Stimulated activated CD8-positive, alpha-beta memory T cell treated with anti-CD3 and anti-CD28 coated beads, Interleukin-7, amount 100 ng/mL, for 1 hour (primary cell): ENCODE measurements at places on chromosomes 3 and 15.

- DNase-seq, result no peak
Observed at GRCh38 chr15:70829371-70830166, 24.4 kb downstream of the LARP6 start.

DNA sequence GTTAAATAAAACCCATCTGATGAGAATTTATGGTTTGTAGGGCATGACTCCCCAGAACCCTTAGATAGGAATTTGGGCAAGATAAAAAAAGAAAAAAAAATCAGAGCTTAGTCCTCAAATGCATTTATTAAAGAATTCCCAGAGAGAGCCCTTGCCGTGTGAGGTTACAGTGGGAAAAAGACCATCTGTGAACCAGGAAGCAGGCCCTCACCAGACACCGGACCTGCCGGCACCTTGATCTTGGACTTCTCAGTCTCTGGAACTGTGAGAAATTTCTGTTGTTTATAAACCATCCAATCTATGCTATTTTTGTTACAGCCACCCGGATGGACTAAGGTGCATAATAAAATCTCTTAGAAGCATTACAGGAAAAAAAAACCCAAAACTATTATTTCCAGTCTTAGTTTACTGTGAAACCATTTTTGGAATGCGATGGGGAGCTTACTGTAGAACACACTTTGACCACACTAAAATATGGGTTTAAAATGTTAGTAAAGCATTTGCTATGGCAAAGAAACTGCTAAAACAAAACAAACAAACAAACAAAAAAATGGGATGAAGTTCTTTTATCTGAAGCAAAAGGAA is 72.2 kb downstream of the LEKR1 start:
- no peak for DNase-seq

DNA sequence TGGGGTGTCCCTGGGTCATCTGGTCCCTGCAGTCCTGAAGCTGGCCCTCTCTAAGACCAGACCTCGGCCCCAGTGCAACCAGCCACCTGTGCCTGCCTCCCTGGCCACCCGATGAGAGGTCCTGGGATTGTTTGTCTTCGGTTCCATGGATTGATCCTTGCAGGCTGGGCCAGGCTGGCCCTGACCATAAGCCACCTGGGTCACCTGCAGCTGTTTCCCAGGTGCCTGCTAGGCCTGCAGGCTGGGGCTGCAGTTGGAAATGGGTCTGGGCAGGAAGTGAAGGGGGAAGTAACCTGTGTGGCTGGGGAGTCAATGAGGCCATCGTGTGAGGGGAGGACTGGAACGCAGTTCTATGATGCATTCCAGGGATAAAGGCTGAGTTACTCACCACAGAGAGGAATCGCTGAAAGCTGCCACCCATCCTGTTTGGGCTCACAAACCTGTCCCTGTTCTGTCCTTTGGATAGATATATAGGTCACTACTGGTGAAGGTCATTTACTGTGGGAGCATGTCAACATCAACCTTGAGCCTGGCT is 30.9 kb upstream of the VPS8 start:
- no peak for DNase-seq

DNA sequence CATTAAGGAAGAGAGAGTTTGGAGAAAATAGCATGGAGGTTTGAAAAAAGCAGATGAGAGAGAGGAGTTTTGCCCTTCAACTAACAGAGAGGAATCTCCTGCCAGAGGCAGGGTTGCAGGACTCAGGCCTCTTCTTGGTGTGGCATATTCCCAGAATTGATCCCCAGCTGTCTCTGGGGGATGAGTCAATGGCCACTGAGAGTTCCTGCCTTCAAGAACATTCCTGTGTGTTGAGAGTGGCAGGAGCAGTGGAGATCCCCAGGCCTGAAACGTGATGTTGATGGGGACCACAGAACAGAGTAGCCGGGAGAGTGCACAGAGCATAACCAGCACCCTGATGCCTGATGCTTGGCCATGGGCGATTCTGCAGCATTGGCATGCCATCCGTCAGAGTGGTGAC is 348.4 kb upstream of the THBS1 start:
- DNase-seq, result no peak

- DNase-seq, result no peak
Observed at GRCh38 chr3:101203411-101203810, 117.0 kb downstream of the IMPG2 start.

GRCh38 chr3:183526838-183527427 is 28.6 kb downstream of the KLHL6 start:
- DNase-seq, result no peak
